ENCODE measurements at places on chromosomes 13 and 19. TPM values are rescaled to one million over a fixed set of nuclear protein-coding genes. Genes with fewer than 3 reads are reported as not detected.

CGB3 gene
- not detected for total RNA-seq

FFAR2 gene
- not detected for total RNA-seq

PCDH20 gene
- not detected for total RNA-seq

RASAL3 gene
- total RNA-seq: 0.79 TPM

ZNF543 gene
- 9.6 TPM for total RNA-seq

TUBA3C gene
- total RNA-seq: not detected

VSTM2B gene
- total RNA-seq: not detected

IZUMO1 gene
- total RNA-seq: 0.28 TPM

LILRB5 gene
- not detected for total RNA-seq

MIA gene
- total RNA-seq: 0.20 TPM

CA11 gene
- 2.3 TPM for total RNA-seq

OSCAR gene
- 0.07 TPM for total RNA-seq

SIX5 gene
- total RNA-seq: 5.6 TPM

TARM1 gene
- total RNA-seq: not detected

SOX1 gene
- total RNA-seq: not detected

CACNG7 gene
- 0.04 TPM for total RNA-seq

CFD gene
- total RNA-seq: 0.49 TPM

BIVM gene
- total RNA-seq: 15.6 TPM

ZNF880 gene
- total RNA-seq: 14.3 TPM

TRPC4 gene
- 0.04 TPM for total RNA-seq

HSH2D gene
- total RNA-seq: not detected

FPR3 gene
- not detected for total RNA-seq

ZNF728 gene
- total RNA-seq: not detected

ACER1 gene
- not detected for total RNA-seq

LILRB1 gene
- not detected for total RNA-seq

ZNF85 gene
- total RNA-seq: 7.9 TPM

CEACAM4 gene
- total RNA-seq: not detected

CAB39L gene
- total RNA-seq: 8.8 TPM

NLRP9 gene
- not detected for total RNA-seq

OR7D2 gene
- not detected for total RNA-seq

ZNF729 gene
- not detected for total RNA-seq

PNPLA6 gene
- total RNA-seq: 106 TPM

PDE4C gene
- 0.20 TPM for total RNA-seq

SHISA7 gene
- not detected for total RNA-seq

ACP5 gene
- 1.2 TPM for total RNA-seq

NAPA gene
- total RNA-seq: 76.2 TPM

ETFB gene
- 66.1 TPM for total RNA-seq

TPTE2 gene
- total RNA-seq: not detected

PCDH8 gene
- not detected for total RNA-seq

LILRA1 gene
- total RNA-seq: not detected

ATP4A gene
- not detected for total RNA-seq

CEACAM21 gene
- total RNA-seq: 0.73 TPM

ZNF90 gene
- 0.66 TPM for total RNA-seq

C19orf18 gene
- total RNA-seq: not detected

BRCA2 gene
- total RNA-seq: 10.6 TPM

ELSPBP1 gene
- total RNA-seq: not detected

CABP5 gene
- total RNA-seq: not detected

Measured in pulmonary artery endothelial cell (primary cell).